ENCODE measurements at places on chromosomes 3 and 15.
A peak's percentile ranks its signal among the peaks of the same experiment; 100 is the strongest.

- no peak for DNase-seq
Observed at GRCh38 chr15:68301301-68301700, 23.8 kb downstream of the FEM1B start.

GRCh38 chr3:128236657-128237056, 83.4 kb downstream of the EEFSEC start:
- DNase-seq = no peak

GRCh38 chr3:107892955-107893624, 197.7 kb downstream of the CD47 start:
- no peak for DNase-seq

GRCh38 chr3:187107989-187108388, 31.3 kb downstream of the RPL39L start:
- no peak for DNase-seq

- DNase-seq = peak; percentile 16
Observed at GRCh38 chr3:150384296-150385212, 23.5 kb upstream of the TSC22D2 start.

DNA sequence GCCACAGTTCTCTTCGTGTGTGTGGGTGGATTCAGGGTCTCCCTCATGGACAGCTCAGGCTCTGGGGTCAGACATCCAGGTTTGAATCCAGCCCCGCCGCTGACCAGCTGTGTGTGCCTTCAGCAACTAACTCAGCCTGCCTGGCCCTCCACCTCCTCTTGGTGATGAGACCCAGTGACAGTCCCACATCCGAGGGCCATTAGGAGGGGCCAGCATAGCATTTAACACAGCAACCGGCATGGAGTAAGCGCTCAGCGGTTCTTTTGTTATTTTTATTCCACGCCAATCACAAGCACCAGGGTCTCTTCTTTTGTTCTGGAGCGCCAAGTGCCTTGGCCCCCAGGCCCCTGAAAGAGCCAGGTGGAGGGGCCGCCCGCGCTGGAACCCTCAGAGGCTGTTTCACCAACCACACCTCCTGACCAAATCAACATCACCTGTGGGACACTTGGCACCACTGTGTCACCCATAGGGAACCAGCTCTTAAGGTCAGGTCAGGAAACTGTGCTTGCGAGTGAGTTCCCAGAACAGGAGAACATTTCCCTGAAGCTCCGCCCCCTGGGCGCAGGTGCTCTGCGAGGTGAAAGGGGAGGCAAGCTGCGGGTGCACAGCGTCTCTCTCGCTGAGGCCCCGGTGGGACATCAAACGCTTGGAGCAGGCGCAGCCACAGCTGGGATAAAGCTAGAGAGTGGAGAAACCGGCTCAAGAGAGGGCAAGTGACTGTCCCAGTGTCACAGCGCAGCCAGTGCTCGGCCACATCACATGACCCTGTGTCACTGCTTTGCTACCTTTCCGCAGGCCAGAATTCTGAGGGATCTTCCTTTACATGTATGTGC, 311.3 kb downstream of the UACA start:
- DNase-seq = no peak

DNA sequence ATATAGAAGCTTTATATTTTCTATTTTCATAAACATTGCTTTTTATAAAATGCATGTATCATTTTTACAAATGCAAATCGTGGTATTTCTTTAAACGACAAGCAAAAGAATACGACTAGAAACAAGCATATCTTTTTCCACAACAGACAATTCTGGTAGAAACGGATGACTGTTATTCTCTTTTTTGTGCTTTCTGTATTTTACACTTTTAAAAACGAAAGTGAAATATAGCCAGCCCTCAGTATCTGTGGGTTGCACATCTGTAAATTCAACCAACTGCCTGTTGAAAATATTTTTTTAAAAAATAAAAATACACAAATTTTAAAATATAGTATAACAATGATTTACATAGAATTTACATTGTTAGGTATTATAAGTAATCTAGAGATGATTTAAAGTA, 61.3 kb downstream of the PRTG start:
- DNase-seq = no peak

DNA sequence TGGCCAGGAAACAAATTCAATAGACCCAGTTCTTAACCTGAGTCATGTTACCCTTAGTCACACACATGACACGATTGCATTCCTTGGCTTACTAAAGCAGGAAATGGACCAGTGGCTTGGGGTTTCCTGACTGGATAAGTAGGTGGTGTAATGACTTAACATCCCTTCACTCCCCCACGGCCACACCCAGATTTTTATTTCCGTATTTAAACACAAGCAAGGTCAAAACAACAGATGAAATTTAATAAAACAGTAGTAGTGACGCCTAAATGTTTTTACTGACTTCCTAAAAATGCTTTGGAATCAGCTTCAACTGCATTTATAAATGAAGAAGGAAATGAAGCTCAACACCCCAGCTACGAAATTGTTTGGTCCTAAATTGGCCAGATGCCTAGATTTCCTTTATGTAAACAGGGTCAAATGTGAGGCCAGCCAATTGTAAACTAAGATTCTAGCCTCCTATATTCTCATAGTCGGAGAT, 324.3 kb downstream of the CHST2 start:
- DNase-seq = no peak

DNA sequence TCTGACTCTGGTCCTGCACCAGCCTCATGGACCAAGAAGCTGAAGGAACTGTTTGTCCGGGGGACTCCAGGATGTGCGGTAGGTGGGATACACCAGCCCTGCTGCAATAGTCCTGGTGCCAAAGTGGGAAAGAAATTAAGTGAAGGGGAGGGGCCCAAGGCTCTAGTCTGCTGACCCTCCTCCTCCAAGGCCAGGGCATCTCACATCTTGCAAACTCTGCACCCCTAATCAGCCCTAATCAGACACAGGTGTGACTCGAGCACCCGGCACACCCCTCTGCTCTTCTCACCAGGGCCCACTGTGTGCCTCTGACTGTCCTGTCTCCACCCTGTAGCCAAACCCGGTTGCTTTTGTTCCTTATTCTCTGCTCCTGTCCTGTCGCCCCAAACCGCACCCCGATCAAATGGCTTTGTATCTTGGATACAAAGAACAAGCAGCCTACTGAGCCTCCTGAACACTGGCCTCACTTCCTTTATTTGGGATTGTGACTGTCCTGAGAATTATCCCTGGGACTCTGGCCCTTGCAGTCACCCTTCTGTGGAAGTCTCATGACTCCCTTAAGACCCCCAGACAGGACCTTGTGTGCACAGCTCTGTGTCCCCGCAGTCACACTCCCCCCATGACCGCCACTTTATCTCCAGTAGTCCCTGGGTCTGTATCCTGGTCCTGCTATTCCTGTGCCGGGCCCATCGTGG, 26.7 kb upstream of the SLC41A3 start:
- DNase-seq = no peak

DNA sequence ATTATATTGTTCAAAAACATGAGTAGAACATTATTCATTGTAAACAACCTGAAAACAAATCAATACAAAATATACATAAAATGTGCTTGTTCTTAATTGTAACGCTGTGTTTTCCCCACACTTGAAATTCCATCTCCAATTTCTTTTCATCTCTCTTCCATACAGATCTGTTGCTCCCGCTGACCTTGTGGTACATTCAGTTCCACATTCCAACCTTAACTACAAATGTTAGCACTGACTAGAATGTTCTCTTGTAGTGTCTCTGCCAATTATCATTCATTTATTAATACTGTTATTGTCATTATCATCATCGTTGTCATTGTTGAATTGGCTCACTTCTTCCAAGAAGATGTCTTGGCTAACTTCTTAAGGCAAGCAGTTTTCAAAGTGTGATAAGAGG, 65.7 kb downstream of the NLGN1 start:
- DNase-seq = no peak

DNA sequence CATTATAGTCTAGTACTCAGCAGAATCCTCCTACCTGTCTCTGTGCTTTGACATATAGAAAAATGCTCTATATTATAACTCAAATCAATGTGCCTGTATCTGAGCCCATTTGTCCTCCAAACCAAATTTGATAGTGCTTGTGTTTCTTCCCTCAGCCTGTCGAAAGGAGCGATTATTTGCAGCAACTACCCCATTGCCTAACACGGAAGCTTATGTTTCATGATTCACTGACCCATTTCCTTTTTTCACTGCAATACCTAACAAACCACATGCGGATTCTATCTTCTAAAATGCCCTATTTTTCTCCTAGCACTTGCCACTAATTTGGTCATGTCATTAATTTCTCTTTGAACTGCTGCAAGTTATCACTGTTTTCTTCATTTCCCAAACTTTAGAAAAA, 1220.6 kb upstream of the CADM2 start:
- DNase-seq = peak; percentile 45

DNA sequence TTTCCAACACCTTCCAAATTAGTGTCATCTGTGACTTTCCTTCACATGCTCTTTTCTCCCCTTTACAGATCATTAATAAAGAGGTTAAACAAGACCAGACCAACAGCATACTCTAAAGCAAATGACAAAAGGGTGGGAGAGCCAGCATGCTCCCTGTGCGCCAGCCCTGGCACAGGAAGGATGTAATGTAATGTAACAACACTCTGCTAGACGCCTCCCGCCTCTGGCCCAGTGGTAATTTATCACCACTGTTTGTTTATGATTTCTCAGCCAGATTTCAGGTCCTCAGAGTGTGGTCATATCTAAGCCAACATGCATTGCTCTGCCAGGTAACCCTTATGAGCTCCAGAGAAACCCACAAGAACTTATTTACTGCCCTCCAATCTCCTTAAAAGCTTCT, 189.5 kb upstream of the WNT5A start:
- no peak for DNase-seq

DNA sequence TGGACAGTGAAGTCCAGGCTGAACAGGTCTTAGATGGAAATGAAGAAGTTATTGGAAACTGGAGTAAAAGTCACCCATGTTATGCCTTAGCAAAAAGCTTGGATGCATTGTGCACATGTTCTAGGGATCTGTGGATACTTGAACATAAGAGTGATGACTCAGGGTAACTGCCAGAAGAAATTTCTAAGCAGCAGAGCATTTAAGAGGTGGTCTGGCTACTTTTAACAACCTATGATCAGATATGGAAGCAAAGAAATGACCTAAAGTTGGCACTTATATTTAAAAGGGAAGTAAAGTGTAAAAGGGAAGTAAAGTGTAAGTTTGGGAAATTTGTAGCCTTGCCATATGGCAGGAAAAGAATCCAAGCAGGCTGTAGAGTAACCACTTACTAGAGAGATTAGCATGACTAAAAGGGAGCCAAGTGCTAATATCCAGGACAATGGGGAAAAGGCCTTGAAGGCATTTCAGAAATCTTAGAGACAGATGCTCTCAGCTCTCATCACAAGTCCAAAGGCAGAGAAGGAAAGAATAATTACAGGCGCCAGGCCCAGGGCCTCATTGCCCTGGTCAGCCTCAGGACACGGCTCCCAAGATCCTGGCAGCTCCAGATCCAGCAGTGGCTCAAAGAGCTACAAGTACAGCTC, 73.9 kb upstream of the KCNH8 start:
- no peak for DNase-seq

GRCh38 chr3:123034996-123035395, 7.4 kb upstream of the SEMA5B start:
- no peak for DNase-seq

- DNase-seq = no peak
Observed at GRCh38 chr3:185572183-185572582, 13.9 kb upstream of the SENP2 start.

GRCh38 chr3:132090921-132091320, 56.1 kb upstream of the CPNE4 start:
- DNase-seq = no peak

DNA sequence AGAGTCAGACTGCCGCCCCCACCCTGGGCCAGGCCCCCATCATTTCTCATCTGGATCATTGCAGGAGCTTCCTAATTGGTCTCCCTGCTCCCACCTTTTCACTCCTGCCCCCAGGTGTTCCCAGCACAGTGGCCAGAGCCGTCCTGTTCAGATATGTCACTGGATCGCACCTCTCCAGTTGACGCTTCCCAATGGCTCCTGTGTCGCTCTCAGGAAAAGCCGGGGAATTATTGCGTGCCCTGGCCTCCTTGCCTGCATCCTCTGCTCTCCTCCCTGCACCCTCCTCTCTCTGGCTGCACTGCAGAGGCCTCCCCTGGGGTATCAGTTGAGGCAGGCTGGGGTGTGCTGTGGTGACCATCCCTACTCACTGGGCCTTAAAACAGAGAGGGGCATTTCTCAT, 25.5 kb upstream of the CYP11A1 start:
- DNase-seq = no peak

GRCh38 chr15:40421246-40422157, 15.9 kb downstream of the IVD start:
- no peak for DNase-seq

GRCh38 chr3:42276141-42277132, 10.5 kb upstream of the CCK start:
- DNase-seq = no peak
